Activated CD8-positive, alpha-beta memory T cell treated with anti-CD3 and anti-CD28 coated beads for 4 hours (primary cell): ENCODE measurements at places on chromosomes 1 and 21.

DNA sequence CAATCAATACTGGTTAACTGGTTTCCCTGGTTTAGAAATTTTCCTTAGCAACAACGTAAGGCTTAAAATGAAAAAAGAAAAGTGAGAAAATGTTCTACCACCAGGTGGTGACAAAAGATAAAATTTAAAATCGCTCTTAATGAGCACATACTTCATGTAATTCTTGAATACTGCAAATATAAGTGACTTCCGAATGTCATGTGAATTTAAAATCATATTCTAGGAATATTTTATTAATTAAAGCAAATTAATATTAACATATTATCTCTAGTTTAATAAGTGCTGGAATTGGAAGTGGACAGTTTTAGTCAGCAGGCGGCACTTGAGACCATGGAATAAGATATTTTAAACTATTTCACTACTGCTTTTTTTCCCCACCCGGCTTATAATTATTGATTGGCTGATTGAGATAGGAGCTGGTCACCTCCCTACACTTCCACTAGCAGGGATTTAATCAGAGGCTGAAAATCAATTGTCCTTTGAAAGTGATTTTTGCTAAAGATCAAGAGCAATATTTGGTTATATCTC, 5.0 kb upstream of the ADAMTS1 start:
- DNase-seq: no peak

DNA sequence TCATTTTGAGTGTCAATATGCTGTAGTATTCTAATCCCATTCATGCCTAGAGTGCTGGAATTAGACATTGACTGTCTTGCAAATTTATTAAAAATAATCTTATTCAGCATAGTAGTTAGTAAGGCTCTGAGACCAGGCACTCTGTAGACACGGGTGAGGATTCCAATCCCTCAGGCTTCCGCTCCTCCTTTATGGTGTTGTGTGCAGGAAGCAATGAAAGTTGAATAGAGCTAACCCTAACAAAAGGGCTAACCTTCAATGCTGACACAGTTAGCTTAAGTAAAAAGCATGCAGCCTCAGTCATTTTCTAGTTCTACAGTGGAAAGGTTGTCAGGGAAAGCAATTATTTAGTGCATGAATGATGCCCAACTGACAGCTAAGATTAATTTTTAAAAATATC, 199.6 kb upstream of the SGIP1 start:
- DNase-seq: no peak

GRCh38 chr1:16122916-16123315, 33.0 kb downstream of the EPHA2 start:
- peak; percentile 40 for DNase-seq

DNA sequence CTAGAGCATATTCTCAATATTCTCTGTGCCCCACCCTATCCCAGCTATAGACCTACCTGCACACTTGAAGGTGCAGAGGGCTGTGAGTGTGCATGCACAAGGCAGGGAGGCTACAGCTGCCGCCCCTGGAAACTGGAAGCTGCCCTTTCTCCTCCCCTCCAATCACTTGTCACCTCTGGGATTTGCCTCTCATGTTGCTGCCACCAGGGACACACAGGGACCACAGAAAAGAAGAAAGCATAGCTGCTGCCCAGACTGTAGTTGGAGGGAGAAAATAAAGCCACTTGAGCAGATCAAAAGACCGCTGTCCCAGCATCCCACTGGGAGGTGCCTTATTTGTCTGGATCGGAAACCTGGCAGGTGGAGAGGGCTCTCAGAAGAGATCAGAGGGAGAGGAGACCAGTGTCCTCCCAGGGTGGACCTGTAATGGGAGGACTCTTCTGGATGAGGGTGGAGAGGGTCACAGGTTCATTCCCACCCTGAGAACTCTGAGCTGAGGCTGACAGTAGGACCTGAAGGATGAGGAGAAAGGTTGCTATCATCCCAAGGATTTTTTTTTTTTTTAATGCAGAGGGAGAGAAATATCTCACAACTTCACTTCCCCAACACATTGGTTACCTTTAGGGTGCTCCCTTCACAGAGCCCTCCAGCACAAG, 7.6 kb upstream of the INPP5B start:
- DNase-seq: no peak

DNA sequence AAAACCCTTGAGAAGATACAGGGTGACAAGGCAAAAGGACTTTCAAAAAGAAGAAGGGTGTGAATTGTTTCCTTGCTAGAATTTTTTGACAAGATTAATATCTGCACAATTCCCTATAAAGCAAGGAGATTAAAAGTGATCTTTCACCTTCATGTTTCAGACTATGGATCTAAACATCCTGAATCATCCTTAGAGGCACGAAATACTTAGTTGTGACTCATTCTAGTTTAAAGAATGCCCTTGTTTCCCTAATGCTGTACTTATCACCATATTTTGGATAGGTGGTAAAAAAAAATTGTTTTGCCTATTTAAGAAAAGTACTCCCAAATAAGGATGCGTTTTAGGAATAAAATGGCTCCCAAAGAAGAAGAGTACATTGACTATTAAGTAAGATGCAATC, 415.1 kb downstream of the LRRIQ3 start:
- DNase-seq: no peak

GRCh38 chr1:41354956-41355355, 6.3 kb upstream of the FOXO6 start:
- DNase-seq: no peak

GRCh38 chr1:13469343-13469742, 44.5 kb downstream of the LRRC38 start:
- no peak for DNase-seq

GRCh38 chr1:30538226-30538992, 185.0 kb downstream of the MATN1 start:
- no peak for DNase-seq

- no peak for DNase-seq
Measured at GRCh38 chr1:162918151-162918754, 57.3 kb upstream of the CCDC190 start.

DNA sequence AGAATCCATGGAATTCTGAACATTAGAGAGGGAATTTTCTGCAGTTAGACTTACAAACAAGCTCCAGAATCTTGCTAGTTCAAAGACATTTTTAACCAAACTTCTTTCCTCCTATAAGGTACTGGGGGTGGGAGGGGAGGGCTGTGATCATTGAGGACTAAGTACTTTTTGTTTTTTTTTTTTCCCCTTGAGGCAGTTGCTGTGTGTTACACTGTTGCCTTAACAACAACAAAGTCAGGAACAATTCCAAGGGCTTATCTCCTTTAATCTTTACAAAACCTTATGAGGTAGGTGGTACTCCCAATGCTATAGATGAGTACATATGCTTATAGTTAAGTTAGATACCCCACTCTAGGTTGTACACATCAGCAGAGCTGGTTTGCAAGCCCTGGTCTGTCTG, 62.9 kb downstream of the PPP1R12B start:
- DNase-seq: no peak

DNA sequence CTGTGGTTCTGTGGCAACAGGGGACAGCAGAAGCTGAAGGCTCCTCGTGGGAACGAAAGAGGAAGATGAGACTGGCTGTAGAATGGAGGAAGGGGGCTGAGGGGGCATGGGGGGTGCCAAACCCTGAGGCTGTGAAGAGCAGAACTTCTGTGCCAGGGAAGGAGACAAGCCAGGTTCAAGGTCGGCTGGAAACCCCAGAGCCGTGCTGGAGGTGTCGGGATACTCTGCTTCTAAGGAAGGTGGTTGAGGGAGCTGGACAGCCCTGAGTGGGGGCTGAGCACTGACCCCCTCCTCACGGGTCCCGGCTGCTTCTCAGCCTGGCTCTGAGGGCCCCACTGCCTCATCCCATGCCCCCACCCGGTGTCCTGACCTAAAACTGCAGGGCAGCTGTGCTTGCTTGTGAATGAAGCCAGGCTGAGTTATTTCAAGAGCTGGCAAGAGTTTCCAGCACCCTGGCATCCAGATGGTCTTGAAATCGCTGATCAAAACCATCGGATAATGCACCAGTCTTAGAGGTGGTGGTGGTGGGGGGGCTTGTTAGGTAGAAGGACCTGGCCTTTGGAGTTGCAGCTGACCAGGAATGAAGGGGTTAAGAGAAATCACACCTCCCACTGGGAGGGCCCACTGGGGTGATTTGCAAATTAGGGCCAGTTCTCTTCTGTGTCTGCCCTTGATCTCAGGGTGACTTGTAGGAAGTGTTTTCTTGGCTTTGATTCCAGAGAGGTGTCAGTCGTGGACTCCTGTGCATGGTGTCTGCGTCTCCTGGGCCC, 218.9 kb upstream of the C1orf174 start:
- DNase-seq: no peak

- no peak for DNase-seq
Measured at GRCh38 chr21:38211321-38211720, 45.5 kb upstream of the KCNJ15 start.

- DNase-seq: no peak
Measured at GRCh38 chr1:241079047-241079446, 278.0 kb downstream of the RGS7 start.

- no peak for DNase-seq
Measured at GRCh38 chr1:200751717-200752116, 13.0 kb downstream of the CAMSAP2 start.

GRCh38 chr1:186683652-186684410, 3.6 kb upstream of the PTGS2 start:
- DNase-seq: no peak

DNA sequence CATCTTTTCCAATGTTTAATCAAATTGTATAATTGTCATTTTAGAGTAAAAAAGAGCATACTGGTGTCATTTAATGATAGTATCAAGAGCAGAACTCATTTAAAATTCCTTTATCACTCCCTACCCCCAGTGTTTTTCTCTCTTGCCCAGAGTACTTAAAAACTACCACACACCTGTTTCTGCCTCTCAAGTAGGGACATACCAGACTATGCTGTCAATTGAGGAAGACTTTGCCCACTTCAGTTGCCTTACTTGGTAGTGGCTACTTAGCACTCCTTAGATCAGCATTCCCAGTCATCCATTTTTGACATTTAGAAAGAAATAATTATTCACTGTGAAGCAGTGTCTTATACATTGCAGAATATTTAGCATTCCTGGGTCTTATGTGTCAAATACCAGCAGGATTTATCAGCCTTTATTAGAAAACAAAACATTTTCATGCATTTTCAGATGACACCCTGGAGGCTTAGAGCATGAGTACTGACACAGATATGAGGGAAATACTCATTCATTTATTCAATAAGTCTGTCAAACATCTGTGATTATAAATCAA, 127.5 kb upstream of the RGS1 start:
- DNase-seq: no peak

GRCh38 chr21:33857846-33858666, 57.5 kb downstream of the ATP5PO start:
- no peak for DNase-seq

DNA sequence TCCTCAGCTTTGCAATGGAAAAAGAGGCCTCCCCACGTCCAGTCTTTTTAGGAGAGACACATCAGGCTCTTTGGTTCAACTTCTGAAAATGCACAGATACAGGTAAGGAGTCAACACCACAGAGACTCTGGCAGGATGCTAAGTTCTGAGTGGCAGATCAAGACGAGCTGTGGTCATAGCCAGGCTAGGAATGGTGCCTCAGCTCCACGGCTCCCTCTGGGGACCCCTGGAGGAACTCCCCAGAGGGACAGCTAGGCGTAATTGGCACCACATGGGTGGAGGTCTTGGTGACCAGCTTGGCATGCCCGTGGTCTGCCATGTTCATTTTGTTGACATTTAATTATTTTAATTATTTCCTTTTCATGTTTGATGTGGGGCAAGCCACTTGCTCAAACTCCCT, 206.1 kb downstream of the KAZN start:
- DNase-seq: no peak

- no peak for DNase-seq
Measured at GRCh38 chr1:56973923-56974742, 8.3 kb upstream of the C8B start.

DNA sequence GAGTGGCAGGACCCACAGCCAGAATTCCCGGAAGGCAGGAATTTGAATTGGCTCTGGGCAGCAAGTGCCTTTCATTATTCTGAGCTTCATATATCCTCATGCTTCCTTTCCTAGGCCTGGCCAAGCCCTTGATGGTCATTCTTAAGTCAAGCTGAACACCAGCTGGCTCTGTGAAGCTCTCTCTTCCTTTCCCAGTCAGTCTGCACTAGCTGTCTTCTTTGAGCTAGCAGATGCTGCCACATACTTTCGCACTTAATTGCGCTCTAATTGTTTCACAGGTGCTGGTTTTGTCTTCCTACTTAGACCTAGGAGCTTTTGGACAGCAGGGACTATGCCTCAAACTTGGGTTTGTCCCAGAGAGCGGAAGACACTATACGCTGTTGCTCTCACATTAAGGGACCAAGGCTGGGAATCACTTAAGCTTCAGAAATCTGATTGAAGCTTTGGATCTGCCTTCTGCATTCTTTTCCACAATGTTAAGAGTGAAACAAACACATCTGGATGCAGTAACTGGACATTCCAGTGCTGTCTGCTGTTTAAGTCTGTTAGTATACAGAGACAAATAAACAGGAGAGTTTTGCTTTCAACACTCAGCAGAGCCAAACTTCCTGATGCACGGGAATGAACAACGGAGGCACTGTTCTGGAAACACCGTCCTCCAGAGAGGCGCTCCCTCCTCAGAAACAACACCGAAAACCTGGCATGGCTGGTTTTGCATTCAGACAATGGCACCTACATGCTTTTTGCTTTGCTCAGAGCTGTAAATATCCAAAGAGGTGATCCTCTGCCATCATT, 2.2 kb downstream of the TLR5 start:
- DNase-seq: no peak

- no peak for DNase-seq
Measured at GRCh38 chr1:82260051-82260450, 459.3 kb downstream of the ADGRL2 start.

- no peak for DNase-seq
Measured at GRCh38 chr1:3482378-3482849, 27.9 kb downstream of the ARHGEF16 start.
